Mammary epithelial cell (primary cell): ENCODE measurements at places on chromosomes 1 and 21. TPM values are rescaled to one million over a fixed set of nuclear protein-coding genes. Genes with fewer than 3 reads are reported as not detected.

Gene S100A9
- total RNA-seq, result 342 and 606 TPM in 2 replicates

Gene G0S2
- total RNA-seq, result 28.6 and 35.9 TPM in 2 replicates

Gene CLIC6
- not detected for total RNA-seq

Gene AKR7A2
- 45.7 TPM for total RNA-seq

Gene CYP4Z1
- total RNA-seq, result not detected

Gene PDZK1IP1
- 1.8 TPM for total RNA-seq

Gene CASZ1
- total RNA-seq, result 13.0 TPM

Gene VWA1
- total RNA-seq, result 27.3 TPM

Gene IGSF9
- total RNA-seq, result 14.7 and 21.9 TPM in 2 replicates

Gene EFHD2
- total RNA-seq, result 17.8 TPM

Gene LDLRAD1
- total RNA-seq, result not detected in 2 replicates

Gene PEAR1
- total RNA-seq, result 0.83 TPM

Gene PDC
- not detected for total RNA-seq

Gene TMPRSS3
- 2.8 TPM for total RNA-seq

Gene UTP11
- total RNA-seq, result 40.4 and 42.1 TPM in 2 replicates

Gene GABPB2
- 9.2 and 13.3 TPM in 2 replicates for total RNA-seq

Gene TLR5
- 1.3 TPM for total RNA-seq

Gene SIM2
- total RNA-seq, result 0.56 TPM in 1 of 2 replicates, not detected in the other

Gene ATP6V1G3
- not detected in 2 replicates for total RNA-seq

Gene EXTL1
- total RNA-seq, result 6.8 TPM

Gene DDR2
- 154 TPM for total RNA-seq

Gene BARHL2
- not detected for total RNA-seq

Gene CACHD1
- total RNA-seq, result 12.0 TPM

Gene MCOLN2
- 1.2 TPM for total RNA-seq

Gene NTMT2
- total RNA-seq, result not detected

Gene MYOM3
- 0.16 and 0.54 TPM in 2 replicates for total RNA-seq

Gene FLAD1
- 46.4 and 50.4 TPM in 2 replicates for total RNA-seq
